Thyroid gland (tissue), 4 donors: ENCODE measurements at places on chromosomes 6 and 20. TPM values are rescaled to one million over a fixed set of nuclear protein-coding genes. Genes with fewer than 3 reads are reported as not detected.

The RAET1L gene
- not detected for total RNA-seq

The GJA10 gene
- not detected for total RNA-seq

The RIMS4 gene
- total RNA-seq, result 4.3 TPM

The HMGCLL1 gene
- 0.25 TPM for total RNA-seq

The DPPA5 gene
- not detected for total RNA-seq

The BMP7 gene
- 72.8 TPM for total RNA-seq

The TSPO2 gene
- total RNA-seq, result not detected

- H3K27me3 ChIP-seq, result no peaks in the 10 kb centered on the region
- H3K36me3 ChIP-seq, result no peaks in the 10 kb centered on the region
- H3K4me3 ChIP-seq, result no peak overlapping the region
- DNase-seq, result no peak
- H3K4me1 ChIP-seq, result peaks cover 5% of the 10 kb centered on the region
These were observed 47.5 kb upstream of the RIN2 start for GRCh38 chr20:19710336-19711120.

GRCh38 chr6:33632558-33633039, 11.5 kb downstream of the ITPR3 start:
- H3K27ac ChIP-seq, result peak overlapping the region; percentile 76
- H3K4me1 ChIP-seq, result peaks cover 67% of the 10 kb centered on the region
- peak; percentile 42 for DNase-seq
- no peak overlapping the region for H3K4me3 ChIP-seq
- H3K36me3 ChIP-seq, result no peaks in the 10 kb centered on the region

DNA sequence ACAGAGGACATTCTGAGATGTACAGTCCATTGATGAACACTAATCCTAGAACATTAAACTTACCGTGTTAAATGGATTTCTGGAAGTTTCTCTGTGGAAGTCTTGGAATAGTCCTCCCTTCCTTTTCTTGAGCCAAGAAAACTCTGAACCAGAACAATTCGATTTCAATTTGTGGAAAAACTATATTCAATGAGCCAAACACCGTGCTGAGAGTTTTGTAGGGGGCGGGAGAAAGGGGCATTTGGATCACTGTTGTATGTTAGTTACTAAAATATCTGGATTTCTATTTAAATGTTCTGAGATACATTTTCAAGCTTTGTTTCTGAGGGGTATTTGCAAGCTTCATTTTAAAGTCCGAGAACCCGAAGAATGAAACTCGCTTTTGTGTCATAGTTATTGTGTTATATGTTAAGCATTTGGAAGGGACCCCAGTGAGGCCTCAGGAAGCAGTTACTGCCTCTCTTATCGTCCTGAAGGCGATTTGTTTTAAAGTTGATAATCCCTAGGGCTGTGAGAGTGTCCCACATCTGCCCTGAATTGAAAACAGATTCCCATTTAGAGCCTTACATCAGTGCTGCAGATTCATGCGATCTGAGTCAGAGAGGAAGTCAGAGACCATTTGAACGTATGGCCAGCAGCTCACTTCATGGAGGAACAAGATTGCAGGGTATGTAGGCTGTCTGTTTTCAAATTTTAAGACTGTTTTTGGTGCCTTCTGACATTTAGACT, 70.8 kb upstream of the SASH1 start:
- no peak for DNase-seq
- H3K4me1 ChIP-seq, result peaks cover 17% of the 10 kb centered on the region
- no peaks in the 10 kb centered on the region for H3K27me3 ChIP-seq
- H3K36me3 ChIP-seq, result no peaks in the 10 kb centered on the region
- H3K4me3 ChIP-seq, result no peak overlapping the region

- no peaks in the 10 kb centered on the region for H3K36me3 ChIP-seq
- no peak overlapping the region for H3K27ac ChIP-seq
- no peak for DNase-seq
- peaks cover 5% of the 10 kb centered on the region for H3K27me3 ChIP-seq
These were observed 12.0 kb upstream of the IRF4 start for GRCh38 chr6:379410-380181.

DNA sequence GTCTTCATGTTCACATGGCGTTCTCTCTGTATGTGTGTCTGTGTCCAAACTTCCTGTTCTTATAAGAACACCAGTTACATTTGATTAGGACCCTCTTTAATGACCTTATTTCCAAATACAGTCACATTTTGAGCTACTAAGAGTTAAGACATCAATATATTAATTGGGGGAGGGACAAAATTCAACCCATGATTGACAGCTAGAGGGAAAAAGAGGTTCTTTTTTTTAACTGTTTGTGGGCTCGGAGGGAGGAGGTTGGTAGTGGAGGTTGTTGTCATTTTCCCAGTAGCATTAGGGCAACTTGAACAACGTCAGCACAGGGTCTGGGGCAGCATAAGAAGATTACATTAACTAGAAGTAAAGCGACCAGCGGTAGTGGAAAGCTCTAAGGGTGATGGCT, 2.3 kb upstream of the GMDS start:
- no peak for DNase-seq
- H3K4me3 ChIP-seq, result no peak overlapping the region
- no peaks in the 10 kb centered on the region for H3K36me3 ChIP-seq
- H3K27ac ChIP-seq, result no peak overlapping the region

DNA sequence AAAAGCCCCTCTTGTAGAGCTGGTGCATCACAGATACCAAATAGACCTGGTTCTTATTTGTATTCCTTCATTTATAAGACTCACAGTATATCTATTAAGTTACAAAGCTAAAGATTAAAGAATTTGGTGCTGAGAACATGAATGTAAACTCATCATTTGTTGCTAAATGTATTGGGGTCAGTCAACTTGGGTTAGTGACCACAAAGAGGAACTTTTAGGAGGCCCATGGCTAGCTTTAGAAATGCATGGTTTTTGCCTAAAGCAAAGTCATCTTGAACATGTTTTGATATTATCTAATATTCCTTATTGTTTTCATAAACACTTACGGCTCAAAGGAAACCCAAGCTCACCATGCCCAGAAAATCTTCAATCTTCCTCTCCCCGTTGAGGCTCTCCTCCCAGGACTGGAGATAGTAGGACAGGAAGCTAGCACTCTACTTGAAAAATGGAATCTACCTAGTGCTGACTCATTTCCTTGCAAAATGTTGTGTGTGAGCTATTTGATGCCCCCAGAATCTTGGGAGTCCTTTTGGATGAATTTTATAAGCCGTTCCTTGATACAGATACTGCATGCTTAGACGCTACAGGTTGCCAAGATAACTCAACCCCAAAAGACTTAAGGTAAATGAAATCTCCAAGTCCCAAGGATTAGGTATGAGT, 121.4 kb downstream of the BMP2 start:
- no peak overlapping the region for H3K27ac ChIP-seq
- no peak for DNase-seq
- no peaks in the 10 kb centered on the region for H3K27me3 ChIP-seq
- H3K4me3 ChIP-seq, result no peak overlapping the region
- H3K4me1 ChIP-seq, result no peaks in the 10 kb centered on the region
- no peaks in the 10 kb centered on the region for H3K36me3 ChIP-seq

DNA sequence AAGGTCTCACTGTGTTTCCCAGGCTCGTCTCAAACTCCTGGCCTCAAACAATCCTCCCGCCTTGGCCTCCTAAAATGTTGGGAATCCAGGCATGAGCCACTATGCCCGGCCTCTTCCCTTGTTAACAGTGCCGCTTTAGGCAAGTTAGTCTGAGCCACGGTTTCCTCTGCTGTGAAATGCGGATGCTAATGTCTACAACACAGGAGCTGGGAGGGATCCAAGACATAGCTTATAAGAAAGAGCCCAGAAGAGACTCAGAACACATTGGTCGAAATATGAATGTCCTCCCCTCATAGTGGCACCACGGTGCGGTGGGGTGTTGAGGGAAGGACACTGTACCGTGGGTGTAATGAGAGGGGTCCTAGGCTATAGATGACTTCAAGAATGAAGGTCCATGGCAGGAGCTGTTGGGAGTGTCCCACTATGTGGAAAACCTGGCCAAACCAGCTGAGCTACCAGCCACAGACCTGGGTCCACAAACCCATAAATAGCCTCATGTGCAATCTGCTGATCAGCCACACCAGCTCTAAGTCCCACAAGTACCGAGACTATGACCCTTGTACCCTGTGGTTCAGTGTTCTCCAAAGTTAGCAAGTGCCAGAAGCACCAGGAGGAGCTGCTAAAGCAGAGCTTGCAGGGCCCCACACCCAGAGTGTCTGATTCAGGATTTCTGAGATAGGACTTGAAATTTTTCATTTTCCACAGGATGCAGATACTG, 57.8 kb upstream of the ZFAND3 start:
- H3K36me3 ChIP-seq, result no peaks in the 10 kb centered on the region
- H3K4me3 ChIP-seq, result no peak overlapping the region
- H3K27ac ChIP-seq, result no peak overlapping the region
- no peaks in the 10 kb centered on the region for H3K4me1 ChIP-seq
- no peak for DNase-seq
- no peaks in the 10 kb centered on the region for H3K27me3 ChIP-seq

- H3K27ac ChIP-seq, result no peak overlapping the region
- H3K36me3 ChIP-seq, result no peaks in the 10 kb centered on the region
- H3K4me3 ChIP-seq, result no peak overlapping the region
- H3K4me1 ChIP-seq, result no peaks in the 10 kb centered on the region
These were observed 14.3 kb upstream of the SCRT2 start for GRCh38 chr20:689947-690346.

DNA sequence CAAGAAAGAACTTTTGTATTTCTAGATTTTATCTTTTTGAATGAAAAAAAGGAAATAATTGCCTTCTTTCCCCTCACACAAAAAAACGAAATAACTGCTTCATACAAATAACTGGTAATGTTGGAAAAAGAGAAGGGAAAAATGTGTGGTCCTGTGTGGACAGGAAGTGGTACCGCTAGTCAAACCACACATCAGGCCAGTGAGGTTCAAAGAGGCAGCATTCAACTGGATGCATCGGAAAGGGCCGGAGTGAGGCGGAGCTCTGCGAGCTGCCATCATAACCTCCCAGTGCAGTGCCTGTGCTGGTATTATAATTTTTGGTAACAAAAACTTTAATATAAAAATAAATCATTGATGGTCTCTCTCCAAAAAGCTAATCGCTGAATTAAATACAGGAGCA, 111.2 kb downstream of the IRF4 start:
- no peaks in the 10 kb centered on the region for H3K27me3 ChIP-seq
- DNase-seq, result no peak
- H3K4me3 ChIP-seq, result no peak overlapping the region
- H3K27ac ChIP-seq, result no peak overlapping the region

- H3K27me3 ChIP-seq, result no peaks in the 10 kb centered on the region
- no peak overlapping the region for H3K27ac ChIP-seq
- no peak for DNase-seq
- H3K36me3 ChIP-seq, result no peaks in the 10 kb centered on the region
These were observed 113.0 kb upstream of the CST7 start for GRCh38 chr20:24836041-24836533.

GRCh38 chr6:99467509-99468106, 42.5 kb upstream of the PNISR start:
- H3K27ac ChIP-seq, result no peak overlapping the region
- no peaks in the 10 kb centered on the region for H3K27me3 ChIP-seq
- H3K4me1 ChIP-seq, result no peaks in the 10 kb centered on the region
- no peaks in the 10 kb centered on the region for H3K36me3 ChIP-seq

GRCh38 chr6:30882759-30883684, 1.3 kb upstream of the DDR1 start:
- no peak overlapping the region for H3K4me3 ChIP-seq
- peak overlapping the region; percentile 96 for H3K27ac ChIP-seq
- no peaks in the 10 kb centered on the region for H3K27me3 ChIP-seq
- no peaks in the 10 kb centered on the region for H3K36me3 ChIP-seq

DNA sequence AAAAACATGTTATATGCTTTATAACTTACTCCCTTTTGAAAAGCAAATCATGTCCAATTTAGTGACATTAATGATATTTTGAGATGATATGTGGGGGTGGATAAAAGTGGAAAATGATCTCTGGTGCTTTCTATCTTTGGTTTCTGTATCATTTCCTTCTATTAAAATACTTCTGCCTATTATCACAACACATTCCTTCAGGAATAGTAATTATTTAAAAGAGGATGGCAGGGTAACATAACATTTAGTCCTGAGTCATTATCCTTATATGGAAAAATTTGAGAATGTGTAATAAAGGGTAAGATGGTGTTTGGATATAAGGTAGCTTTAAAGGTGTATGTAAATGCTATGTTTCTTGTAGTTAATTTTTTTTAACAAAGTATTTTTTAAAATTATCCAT, 657.7 kb downstream of the PHF3 start:
- no peak overlapping the region for H3K4me3 ChIP-seq
- no peaks in the 10 kb centered on the region for H3K27me3 ChIP-seq
- H3K4me1 ChIP-seq, result no peaks in the 10 kb centered on the region
- H3K27ac ChIP-seq, result no peak overlapping the region
- H3K36me3 ChIP-seq, result no peaks in the 10 kb centered on the region
- DNase-seq, result no peak

DNA sequence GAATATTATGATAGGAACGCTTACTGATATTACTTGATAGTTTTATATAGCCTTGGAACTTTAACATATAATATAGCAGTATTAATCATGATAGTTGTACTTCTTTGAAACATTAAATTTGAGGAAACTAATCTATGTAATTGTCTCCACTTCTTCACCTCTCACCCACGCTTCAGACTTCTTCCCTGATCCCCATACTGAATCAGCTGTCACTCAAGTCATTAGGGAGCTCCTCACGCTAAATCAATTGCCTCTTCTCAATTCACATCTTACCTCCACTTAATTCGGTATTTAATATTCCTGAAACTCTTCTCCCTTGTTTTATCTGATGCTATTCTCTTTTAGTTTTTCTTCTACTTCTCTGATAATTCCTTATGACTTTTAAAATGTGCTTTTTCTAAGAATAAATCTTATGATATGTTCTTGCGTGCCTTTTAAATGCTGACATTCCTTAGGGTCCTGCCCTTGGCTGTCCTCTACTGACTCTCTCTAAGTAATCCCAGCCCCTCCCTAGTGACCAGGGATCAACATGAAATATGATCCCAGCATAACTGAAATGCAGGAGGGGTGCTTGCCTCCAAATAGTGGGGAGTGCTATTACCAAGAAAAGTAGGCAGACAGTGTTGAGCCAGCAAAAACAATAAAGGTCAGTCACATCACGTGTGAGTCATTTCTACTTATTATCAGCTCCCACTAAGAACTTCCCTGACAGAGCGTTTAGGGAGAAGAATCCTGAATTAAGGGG, 9.9 kb downstream of the ANKRD66 start:
- H3K36me3 ChIP-seq, result no peaks in the 10 kb centered on the region
- H3K27ac ChIP-seq, result no peak overlapping the region
- H3K4me1 ChIP-seq, result peaks cover 12% of the 10 kb centered on the region
- no peak for DNase-seq
- no peak overlapping the region for H3K4me3 ChIP-seq
- no peaks in the 10 kb centered on the region for H3K27me3 ChIP-seq

DNA sequence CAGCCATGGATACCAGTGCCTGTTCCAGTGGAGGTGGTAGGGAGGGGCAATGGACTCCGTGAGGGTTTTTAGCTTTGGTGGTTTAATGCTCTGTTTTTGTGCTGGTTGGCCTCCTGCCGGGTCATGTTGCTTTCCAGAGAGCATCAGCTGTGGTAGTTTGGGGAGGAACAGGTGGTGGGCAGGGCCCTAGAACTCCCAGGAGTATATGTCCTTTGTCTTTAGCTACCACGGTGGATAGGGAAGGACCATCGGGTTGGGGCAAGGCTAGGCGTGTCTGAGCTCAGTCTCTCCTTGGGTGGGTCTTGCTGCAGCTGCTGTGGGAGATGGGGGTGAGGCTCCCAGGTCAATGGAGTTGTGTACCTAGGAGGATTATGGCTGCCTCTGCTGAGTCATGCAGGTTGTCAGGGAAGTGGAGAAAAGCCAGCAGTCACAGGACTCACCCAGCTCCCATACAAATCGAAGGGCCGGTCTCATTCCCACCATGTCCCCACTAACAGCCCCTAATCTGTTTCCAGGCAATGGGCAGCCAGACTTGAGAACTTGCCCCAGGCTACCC, 38.9 kb downstream of the MRAP2 start:
- no peaks in the 10 kb centered on the region for H3K4me1 ChIP-seq
- no peak overlapping the region for H3K27ac ChIP-seq
- H3K27me3 ChIP-seq, result no peaks in the 10 kb centered on the region
- DNase-seq, result no peak
- no peak overlapping the region for H3K4me3 ChIP-seq
- H3K36me3 ChIP-seq, result no peaks in the 10 kb centered on the region
